D341Med (cell line): ENCODE measurements at places on chromosomes 1 and 21.

DNA sequence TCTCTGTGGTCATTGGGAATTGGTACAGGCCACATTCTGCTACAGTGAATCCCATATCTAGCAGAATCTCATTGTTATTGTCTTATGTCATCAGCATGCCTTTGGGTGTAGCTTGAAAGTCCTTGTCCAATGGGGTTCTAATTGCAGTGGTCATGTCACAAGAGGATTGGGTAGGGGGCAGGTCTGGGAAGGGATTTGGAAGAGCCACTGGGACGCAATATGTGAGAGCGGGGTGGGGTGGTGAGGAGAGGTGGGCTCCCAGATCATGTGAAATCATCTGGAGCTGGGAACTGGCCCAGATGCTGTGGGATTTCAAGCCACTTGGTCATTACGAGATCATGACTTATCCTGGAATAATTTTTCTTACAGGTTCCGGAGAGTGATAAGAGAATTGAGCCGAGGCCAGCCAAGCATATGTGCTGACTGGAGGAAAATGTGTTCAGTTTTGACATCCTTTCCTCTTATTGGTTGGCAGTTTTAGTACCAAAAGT, 16.3 kb downstream of the CNIH3 start:
- no peak for DNase-seq

DNA sequence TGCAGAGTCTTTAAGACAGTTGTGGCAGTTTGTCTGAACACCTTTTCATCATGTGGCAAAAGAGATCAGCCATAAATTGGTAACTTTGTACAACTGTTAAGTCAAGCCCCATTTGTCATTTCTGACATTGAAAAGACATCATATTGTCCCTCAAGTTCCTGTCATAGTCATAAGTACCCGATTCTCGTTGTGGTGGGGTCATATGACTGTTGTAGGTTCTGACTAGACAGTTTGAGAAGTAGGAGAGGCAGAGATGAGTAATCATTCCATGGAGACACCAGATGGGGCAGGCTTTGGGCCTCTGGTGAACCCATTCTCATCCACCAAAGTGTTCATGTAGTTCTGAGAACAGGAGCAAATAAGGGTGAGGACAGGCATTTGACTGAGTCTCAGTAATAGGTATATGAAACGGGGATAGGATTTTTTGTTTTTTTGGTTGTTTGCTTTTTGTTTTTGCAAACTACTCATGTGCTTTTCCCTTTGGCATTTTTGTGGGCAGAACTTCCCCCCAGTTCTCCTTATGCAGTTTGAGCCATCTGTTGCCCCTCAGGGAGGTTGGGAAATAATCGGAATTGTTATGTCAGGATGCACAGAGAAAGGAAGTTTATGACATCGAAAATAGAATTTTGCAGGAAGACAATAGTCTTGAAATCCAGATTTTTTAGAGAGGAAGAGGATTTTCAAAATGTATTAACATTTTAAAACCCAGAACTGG, 86.9 kb upstream of the KCNE2 start:
- DNase-seq: no peak

GRCh38 chr1:147895123-147895522, 7.5 kb upstream of the GJA8 start:
- no peak for DNase-seq

- DNase-seq: no peak
Observed at GRCh38 chr1:110088739-110089316, 18.4 kb upstream of the ALX3 start.

GRCh38 chr1:32350785-32351398, 11.4 kb downstream of the FAM229A start:
- DNase-seq: peak; percentile 92

DNA sequence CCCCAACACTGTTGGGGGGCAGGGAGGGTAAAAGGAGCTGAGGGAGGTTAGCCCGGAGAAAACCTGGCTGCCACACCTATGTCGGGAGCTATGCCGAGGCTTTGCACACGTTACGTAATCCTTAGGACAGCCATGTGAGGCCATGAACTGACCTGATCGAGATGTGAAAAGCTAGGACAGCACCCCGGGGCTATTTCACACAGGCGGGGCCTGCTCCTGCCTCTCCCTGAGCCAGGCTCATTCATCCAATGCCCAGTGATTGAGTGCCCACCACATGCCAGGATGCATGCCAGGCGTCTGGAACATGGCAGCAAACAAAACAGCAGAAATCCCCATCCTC, 30.2 kb downstream of the LDLRAP1 start:
- no peak for DNase-seq

GRCh38 chr1:15885701-15886610, 38.4 kb downstream of the SPEN start:
- DNase-seq: peak; percentile 91

GRCh38 chr1:55214934-55215193, 300 bp downstream of the USP24 start:
- no peak for DNase-seq

- DNase-seq: no peak
Observed at GRCh38 chr1:205392650-205393049, 29.2 kb downstream of the LEMD1 start.

DNA sequence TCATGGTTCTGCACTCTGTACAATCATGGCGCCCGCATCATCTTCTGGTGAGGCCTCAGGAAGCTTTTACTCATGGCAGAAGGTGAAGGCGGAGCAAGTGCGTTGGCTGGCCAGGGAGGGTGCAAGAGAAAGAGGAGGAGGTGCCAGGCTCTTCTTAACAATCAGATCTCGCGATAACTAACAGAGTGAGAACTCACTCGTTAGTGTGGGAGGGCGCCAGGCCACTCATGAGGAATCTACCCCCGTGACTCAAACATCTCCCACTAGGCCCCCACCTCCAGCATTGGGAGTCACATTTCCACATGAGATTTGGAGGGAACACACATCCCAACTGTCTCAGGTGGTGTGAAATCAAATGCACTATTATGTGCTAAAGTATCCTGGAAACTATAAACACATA, 220.2 kb upstream of the CSF3R start:
- DNase-seq: no peak

- no peak for DNase-seq
Observed at GRCh38 chr1:101929343-101929742, 67.4 kb downstream of the OLFM3 start.

DNA sequence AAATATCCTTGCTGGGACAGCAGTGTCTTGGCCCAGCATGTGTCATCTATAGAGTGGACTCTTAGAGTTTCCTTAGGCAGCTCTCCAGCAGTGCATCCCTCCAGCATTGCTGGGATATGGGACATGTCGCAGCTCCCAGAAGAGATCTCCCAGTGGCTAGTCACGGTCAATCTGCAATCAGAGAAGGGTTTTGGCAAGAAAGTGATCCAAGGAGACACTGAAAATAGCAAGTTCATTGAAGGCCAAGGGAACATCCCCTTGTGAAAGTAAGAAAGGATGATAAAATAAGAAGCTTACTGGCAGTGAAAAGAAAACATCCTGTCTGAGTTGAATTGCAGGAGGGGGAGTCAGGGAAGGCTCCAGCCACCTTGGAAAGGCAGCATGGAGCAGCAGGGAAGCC, 19.3 kb upstream of the NPL start:
- no peak for DNase-seq

GRCh38 chr1:12179676-12180075, 12.9 kb downstream of the TNFRSF1B start:
- DNase-seq: no peak

GRCh38 chr1:24119859-24120756, 8.2 kb upstream of the MYOM3 start:
- no peak for DNase-seq

- no peak for DNase-seq
Observed at GRCh38 chr1:89904219-89904980, 83.6 kb downstream of the LRRC8D start.

DNA sequence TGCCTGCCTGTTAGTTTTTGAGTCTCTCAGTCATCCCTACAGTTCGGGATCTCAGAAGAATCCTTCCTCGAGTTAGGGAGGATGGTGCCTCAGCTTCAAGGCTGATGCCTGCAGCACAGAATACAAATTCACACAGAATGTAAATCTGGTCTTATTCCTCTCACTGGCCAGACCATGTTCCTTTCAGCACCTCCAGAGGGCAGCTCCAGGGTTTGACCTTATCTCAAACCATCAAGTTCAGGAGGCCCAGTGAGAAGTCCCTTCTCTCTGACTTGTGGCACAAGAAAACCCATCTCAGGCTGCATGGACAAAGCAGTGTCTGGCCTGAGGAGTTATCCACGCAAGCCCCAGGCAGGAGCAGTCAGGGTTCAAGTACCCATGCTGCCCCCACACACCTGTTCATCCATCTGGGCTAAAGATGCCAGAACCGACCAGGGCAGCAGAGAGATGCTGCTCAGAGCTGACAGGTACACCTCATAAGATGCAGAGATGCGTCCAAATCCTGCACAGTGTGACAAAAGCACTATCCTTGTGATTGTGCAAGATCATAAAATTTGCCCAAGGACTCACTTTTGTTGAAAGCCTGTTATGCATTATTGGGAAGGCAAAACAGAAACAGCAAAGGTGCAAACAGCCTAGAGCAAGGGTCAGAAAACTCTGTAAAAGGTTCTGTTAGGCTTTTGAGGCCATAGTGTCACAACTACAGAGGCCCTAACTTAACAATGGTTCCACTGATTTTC, 49.8 kb downstream of the BCAR3 start:
- no peak for DNase-seq

- no peak for DNase-seq
Observed at GRCh38 chr1:80893115-80893514, 907.6 kb upstream of the ADGRL2 start.

DNA sequence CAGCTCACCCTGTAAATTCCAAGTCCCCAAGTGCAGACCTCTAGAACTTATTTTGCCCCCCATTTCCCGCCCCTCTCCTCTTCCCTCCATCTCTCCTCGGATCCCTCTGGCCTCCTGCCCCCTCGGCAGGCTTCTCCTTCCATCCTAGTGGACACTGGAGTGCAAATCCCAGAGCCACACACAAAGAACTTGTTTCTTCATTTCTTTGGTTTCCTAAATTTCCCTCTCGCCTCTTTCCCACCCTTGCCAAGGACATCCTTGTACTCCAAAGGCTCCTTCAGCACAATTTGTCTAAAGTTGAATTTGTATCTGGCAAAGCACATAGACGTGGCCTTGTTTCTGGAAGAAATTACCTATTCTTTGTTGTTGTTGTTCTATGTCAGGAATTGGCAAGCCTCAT, 17.5 kb downstream of the UMODL1 start:
- DNase-seq: no peak

DNA sequence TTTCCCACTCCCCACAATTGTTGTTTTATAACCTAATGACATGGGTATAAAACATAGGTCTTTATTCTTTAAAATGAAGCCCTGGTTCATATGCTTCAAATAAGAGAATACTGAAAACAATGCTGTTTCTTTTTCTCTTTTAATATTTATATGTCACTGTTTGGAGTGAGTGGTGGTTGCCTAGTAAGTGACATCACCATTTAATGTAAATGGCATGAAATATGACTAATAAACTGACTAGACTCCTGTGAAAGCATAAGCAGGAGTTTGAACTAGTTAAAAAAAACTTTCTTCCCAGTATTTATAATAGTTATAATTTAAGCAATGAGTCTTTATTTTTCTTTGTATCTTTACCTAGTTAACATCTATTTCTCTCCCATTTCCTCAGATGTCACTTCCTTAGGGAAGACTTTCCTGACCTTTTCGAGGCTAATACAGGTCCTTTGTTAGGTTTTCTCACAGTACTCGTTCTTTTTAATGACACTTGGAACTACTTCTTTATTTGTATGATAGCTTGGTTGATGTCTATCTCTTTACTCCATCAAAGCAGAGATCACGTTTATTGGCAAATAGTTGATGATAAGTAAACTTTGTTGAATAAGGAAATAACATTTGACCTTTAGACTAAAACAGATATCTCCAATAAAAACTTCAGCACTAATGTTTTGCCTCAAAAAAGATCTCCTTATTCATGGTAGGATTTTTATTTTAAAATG, 105.4 kb upstream of the PDC start:
- DNase-seq: no peak

GRCh38 chr1:202915146-202915545, 11.9 kb downstream of the KLHL12 start:
- no peak for DNase-seq

- no peak for DNase-seq
Observed at GRCh38 chr1:65821386-65821785, 28.7 kb downstream of the PDE4B start.

GRCh38 chr1:69485616-69486015, 82.1 kb upstream of the LRRC7 start:
- DNase-seq: no peak

DNA sequence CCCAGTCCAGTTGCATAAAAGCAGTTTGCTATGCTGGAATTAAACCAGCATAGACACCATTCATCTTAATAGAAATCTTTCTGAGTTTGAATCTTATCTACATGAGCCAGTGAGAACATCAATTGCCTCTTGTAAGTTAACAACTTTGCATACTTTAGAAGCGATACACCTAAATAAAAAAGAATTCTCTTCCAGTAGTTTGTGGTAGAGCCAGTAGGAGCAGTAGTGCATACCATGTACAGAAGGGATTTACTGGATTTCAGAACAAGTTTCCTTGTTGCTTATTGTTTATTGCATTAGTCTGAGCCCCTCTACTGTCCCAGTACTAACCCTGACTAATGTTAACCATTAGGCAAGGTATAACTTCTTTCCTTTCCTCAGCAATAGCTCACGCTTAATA, 313.1 kb downstream of the TGFB2 start:
- no peak for DNase-seq

DNA sequence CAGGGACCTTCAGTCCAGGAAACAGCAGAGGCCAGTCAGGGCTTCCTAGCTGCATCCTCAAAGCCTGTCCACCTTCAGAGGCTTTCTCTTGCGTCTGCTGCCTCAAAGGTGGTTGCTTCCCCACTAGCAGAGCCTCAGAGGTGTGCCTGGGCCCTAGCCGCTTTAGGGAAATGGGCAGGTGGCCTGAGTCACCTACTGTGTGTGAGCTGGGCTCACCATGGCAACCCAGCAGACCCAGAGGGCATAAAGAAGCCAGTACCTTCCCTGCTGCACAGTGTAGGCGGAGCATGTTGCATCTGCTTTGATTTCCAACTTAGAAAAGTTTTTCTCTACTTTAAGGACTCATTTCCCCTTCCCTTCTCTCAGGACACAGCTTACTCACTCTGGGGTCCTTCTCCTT, 12.5 kb downstream of the SLC9A1 start:
- DNase-seq: no peak

- no peak for DNase-seq
Observed at GRCh38 chr1:85608851-85609250, 28.3 kb downstream of the CCN1 start.

DNA sequence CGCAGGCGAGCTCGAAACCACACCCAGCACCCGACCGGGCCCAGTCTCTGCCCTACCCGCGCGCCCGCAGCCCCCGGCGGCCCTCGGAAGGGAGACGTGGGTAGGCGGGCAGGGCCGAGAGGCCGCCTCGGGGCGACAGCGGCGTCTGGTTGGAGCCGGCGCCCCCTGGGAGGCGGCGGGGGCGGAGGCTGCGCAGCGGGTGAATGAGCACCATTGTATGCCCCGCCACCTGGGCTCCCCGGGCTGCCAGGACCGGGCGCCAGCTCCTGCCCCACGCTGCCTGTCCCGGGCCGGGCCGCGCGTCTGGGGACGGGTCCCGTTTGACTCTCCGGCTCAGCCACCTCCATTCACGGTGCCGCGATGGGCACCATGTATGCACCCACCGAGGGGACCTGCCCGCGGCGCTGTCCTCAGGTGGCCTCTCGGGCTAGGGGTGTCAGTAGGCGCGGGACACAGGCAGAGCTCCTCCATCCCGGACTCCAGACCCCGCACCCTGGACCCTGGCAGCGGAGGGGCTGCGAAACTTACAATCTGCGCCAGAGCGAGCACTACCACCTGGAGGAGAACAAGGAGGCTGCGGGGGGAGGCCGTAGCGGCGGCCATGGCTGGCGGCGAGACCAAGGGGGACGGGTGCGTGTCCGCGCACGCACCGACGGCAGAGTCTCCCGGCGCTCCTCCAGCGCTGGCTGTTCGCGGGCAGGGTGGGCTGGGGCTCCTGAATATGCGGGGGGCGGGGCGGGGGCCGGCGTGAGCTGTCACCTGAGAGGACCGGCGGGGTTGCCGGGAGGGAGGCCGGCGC, at the start of gene COL9A2:
Gene COL9A2 (minus strand): TSS at position 692 of the 799 bp plus-strand sequence. CDS start 89 bp downstream, at position 603.
- peak; percentile 81 for DNase-seq
